ENCODE measurements at places on chromosomes 3 and 15.

DNA sequence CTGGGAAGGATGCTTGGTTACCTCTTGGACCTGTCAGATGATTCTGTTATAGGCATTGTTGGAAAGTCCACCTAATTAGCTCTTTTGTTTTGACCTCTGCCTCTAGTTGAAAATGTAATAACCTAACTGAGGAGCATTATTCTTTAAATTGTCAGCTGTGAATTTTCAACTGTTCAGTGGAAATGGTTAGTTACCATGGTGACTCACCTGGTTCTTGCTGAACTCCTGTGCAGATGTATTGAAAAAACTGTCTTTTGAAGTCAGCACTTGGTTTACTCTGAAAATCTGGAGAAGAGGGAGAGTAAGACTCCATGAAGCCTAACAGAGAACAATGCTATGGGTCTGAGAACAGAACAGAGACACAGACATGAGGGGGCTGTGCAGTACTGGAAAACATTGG lies 72.0 kb downstream of the LARS2 start:
- no peak for DNase-seq

GRCh38 chr3:79314544-79314943 lies 453.3 kb downstream of the ROBO1 start:
- DNase-seq = no peak

GRCh38 chr15:61764981-61765380 lies 295.3 kb downstream of the VPS13C start:
- DNase-seq = no peak

DNA sequence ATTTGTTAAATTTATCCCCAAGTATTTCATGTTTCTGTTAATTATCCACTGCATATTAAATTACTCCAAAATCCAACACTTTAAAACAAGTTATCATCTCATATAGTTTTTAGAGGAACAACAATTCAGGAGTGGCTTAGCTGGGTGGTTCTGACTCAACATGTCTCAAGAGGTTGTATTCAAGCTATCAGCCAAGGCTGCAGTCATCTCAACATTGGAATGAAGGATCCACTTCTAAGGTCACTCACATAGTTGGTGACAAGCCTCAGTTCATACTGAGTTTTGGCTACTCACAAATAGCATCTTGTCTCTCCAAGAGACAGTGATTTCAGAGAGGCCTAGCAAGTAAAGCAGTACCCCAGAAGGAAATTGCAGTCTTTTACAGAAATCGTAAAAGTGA lies 134.7 kb downstream of the NR2E3 start:
- DNase-seq = no peak

- no peak for DNase-seq
Observed at GRCh38 chr15:37940876-37941275, 6.4 kb downstream of the TMCO5A start.

DNA sequence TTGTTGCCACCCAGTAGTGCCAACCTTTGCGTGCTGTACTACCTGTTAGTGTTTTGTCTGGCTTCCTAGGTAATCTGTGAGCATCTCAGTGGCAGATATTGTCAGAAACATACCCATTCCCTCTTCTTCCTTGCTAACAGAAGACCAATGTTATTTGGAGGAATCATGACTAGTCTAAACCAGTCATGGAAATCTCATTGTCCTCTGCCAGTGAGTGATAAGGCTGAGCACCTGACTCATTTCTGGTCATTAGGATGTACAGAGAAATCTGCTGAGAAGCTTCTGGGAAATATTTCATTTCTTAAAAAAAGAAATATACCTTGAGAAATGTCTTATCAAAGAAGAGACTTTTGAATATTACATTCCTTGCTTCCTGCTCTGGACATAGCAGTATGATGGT lies 70.1 kb upstream of the CDV3 start:
- DNase-seq = no peak

DNA sequence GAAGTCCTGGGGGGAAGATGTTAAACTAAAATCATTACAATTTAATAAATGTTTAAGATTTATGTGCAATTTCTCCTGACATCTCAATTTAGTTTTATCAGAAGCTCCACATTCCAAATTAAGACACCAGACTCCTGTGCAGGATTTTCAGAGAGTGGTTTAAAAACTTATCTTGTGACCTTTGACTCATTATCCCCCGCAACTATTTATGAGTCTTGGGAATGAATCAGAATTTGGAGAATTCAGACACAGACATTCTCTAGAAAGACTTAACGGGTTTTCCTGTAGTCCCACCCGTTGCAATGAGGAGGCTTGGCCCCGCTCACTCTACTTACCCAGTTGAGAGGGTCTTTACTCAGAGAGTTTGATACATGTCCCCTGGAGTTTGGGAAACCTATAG lies 7.1 kb downstream of the OR5K2 start:
- DNase-seq = no peak
